Stimulated activated CD8-positive, alpha-beta memory T cell treated with anti-CD3 and anti-CD28 coated beads, Interleukin-2, amount 100 ng/mL, for 48 hours (primary cell): ENCODE measurements at places on chromosomes 16 and 17.

DNA sequence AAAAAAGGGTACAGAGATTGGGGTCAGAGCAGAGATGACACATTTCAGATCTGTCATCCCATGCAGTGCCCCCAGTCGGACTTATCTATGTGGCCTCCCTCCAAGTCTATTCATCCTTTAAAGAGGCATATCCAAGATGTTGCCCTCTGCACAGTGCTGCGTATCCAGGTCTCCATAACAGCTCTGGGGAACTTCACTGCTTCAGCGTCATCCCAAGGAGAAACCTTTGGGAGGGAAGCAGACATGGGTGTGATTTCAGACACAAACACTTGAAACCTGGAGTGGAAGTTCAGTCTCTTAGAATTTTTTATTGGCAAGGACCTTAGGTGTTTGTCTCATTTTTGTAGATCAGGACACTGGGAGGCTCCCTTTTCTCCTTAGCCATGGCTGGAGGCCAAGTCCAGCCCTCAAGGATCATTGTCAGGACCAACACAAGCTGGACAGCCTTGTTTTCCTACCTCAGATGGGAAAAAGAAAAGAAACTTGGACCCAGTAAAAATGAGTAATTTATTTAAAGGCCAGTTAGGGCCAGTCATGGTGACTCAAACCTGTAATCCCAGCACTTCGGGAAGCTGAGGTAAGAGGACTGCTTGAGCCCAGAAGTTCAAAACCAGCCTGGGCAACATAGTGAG is 23.9 kb upstream of the NLK start:
- DNase-seq, result no peak

- DNase-seq, result no peak
Measured at GRCh38 chr16:4097826-4098240, 18.4 kb downstream of the ADCY9 start.

DNA sequence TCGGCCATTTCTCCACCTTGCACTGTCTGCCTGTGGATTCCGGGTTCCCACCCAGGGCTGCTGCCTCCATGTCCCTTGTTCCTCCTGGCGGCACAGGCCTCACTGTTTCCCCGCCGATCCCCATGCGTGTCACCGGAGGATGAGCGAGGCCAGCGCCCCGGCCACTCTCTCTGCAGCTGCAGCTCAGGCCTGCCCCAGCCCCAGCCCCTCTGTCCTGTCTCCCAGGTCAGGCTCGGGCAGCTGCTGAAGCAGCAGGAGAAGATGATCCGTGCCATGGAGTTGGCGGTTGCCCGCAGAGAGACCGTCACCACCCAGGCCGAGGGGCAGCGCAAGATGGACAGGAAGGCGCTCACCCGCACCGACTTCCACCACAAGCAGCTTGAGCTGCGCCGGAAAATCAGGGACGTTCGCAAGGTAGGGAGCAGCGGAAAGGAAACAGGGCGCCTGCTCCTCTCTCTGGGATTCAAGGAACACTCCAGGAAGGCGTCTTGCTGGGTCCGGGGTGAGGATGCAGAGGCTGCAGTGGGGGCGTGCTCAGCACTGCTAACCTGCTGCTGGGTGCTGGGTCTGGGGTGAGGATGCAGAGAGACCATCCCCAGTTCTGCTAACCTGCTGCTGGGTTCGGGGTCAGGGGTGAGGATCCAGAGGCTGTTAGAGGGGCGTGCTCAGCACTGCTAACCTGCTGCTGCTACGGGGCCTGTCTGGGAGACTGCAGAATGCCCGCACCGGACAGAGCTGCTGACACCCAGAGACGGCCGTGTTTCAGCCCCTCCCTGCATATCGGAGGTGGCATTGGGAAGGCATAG is 6.1 kb upstream of the GAA start:
- no peak for DNase-seq

DNA sequence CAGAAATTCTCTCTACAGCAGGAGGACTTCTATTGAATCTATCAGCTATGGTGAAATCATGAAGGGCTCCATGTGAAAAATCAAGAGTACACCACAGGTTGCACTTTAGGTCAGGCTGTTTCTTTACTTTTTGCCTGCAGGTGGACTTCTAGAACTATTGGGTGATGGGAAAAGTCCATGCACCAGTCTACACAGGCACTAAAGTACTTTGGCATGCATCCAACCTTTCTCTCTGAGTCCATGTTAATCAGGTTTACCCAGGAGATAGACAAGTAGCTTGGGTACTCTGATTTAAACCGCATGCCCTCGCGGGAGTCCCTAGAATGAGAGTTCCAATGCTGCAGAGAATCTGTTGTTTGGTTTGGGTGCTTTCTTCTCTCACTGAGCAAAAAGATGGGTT is 9.1 kb upstream of the ANKFN1 start:
- DNase-seq, result no peak

DNA sequence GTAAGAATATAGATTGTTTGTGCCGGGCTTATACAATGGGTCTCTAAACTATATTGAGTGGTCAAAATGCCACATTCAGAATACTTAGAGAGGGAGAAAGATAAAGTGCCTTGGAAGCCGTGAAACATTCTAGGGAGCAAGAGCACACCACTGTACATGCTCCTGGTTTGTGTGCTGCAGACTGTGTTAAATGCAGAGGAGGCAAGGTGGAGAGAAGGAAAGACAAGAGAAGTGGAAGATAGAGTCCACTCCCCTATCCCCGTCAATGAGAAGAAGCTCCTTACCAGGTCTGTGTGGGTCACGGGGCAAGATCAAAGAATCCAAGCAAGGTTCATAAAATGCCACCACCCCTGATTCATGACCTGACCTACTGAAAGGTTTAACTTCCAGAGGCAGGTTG is 267.1 kb upstream of the TBX2 start:
- no peak for DNase-seq

DNA sequence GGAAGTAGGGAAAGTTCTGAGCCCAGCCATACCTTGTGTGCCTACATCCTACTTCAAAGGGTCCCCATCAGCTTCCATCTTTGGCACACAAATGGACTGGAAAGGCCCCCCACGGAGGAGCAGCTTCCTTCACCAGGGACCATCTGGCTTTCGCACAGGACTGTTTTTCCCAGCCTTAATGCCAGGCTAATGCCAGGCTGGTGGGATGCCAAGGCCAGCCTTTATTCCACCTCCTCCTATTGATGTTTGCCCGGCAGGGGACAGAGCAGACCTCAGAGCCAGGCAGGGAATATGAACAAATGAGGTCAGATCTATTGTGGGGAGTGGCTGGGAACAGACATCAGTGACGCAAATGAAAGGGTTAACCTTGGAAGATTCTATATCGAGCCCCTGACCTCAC is 5.7 kb downstream of the GPR179 start:
- no peak for DNase-seq

DNA sequence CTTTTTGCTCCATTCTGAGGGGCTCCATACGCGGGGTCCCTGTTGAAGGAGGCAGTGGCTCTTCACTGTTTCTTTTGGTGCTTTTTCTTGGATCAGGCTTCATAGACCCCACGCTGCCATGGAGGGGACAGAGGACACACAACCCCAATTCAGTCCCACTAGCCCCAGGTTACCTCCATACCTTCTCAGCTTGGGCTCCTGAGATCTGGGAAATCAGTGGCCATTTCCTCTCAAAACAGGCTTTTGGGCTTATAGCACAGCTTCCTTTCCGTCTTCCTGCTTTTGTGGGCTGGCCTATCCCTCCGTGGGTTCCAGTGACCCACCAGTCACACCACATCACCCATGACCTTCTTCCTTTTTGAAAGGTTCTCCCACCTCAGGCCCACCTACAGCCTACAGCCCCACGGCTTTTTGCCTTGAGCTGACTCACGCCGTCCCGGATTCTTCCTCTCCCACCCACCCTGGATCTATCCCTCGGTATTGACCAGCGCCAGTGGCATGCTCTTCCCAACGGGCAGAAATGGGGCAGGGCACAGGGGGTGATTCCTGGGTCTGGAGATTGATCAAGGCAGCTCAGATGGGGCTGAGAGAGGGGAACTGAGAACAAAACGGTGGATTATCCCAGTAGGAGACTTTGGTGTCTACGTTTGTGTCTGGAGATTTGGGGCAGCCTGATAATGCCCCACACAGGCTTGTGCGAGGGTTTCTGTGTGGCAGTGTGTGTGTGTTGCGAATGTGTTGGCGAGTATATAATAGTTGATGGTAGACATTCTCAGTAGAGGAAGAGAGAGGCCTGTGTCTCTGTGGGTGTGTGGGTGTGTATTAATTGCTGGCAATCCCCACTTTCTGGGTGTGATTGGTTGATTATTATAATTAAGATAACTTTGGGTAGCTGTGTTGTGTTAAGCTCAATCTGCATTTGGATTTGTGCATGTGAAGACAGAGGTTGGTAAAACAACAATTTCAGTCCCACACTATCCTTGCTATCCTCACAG is 3.8 kb downstream of the TBX21 start:
- DNase-seq, result no peak

DNA sequence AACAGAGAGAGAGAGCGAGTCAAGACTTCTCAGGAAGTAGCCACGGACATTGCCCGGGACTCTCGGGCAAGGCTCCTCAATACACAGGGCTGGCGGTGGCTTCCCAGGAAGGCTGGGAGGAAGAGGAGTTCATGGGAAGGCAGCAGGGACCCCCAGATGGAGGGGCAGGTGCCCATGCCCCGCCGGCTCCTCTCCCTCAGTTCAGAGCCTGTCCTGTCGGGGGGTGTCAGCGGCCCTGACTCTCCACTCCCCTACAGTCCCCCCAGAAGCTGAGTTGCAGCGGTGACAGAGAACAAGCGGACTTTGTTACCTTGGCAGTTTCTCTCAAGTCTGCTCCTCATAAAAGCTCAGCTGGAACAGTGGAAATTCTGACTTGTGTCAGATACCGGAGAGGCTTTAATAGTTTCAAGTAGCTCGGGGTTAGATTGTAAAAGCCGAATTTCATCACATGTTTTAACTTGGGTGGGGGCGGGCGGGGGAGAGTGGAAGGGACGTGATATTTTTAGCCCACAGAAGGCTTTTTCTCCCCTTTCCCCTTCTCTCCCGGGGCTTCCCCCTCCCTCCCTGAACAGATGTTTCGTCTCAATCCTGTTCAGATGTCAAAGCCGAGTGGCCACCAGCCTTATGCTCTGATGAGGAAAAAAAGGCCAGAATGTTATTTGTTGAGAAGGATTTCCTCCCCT is 65.2 kb downstream of the NKD1 start:
- no peak for DNase-seq

GRCh38 chr17:68359791-68360535 is 68.7 kb downstream of the ARSG start:
- no peak for DNase-seq

GRCh38 chr17:83073389-83074063 is 5.9 kb upstream of the METRNL start:
- DNase-seq, result no peak

DNA sequence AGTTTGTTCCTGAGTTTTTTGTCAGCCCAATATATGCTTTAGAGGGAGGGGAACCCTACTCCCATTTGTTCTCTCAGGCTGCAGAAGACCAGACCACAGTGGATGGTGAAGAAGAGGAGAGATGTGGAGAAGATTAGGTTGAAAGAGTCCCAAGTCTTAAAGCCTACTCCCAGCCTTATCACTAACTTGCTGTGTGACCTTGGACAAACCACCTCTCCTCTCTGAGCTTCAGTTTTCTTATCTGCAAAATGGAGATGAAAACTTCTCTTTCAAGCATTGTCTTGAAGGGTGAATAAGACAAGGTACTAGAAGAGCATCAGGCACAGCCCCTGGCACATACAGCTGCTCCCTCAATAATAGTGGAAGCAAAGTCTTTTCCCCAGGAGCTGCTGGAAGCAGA is 15.1 kb upstream of the LHX1 start:
- no peak for DNase-seq

GRCh38 chr17:80817321-80817845 is 174.3 kb upstream of the CHMP6 start:
- no peak for DNase-seq

- DNase-seq, result no peak
Measured at GRCh38 chr16:50737420-50737959, 4.4 kb upstream of the CYLD start.

DNA sequence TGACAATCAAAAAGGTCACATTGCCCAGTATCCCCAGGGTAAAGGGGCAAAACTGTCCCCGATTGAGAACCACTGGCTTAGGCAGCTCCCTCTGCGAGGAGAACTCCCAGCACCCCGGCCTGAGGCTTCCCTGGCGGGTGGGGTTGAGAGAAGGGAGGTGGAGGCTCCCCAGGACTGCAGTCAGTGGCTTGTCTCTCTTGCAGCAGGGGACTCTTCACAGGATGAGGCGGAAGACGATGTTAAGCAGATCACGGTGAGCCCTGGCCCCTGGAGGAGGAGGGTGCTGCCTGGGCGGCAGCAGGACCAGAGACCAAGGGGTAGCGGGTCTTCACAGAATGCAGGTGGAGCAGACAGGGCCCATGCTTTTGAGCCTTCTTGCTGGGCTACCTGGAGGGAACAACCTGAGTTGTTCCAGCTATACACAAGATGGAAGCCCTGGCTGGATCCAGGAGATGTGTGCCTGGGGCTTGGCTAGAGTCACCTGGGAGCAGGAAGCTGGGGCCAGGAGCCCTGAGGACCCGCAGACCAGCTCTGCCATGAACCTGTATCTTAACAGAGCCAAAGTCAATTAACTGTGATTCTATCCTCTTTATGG is 16.8 kb downstream of the POLR3E start:
- DNase-seq, result no peak

- DNase-seq, result no peak
Measured at GRCh38 chr16:8885674-8886592, 3.8 kb downstream of the LITAFD start.

- DNase-seq, result no peak
Measured at GRCh38 chr17:65123757-65124675, 13.2 kb upstream of the RGS9 start.

DNA sequence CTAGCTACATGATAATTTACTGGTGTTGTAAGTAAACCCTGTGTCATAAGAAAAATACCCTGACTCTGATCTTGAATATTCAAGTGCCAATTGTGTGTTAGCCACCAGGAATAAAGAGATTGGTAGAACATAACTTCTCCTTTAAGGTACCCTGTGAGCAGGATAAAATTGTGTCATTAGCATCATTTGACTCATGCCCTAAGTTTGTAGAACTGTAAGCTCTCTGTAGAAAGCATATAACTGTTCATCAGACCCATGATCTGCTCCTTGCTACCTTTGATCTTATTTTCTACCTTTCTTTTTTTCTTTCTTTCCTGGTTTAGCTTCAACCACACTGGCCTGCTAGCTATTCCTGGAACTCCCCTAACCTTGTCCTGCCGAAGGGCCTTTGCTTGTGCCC is 35.8 kb downstream of the PTRH2 start:
- DNase-seq, result no peak
